ENCODE measurements at places on chromosomes 2 and 18. TPM values are rescaled to one million over a fixed set of nuclear protein-coding genes. Genes with fewer than 3 reads are reported as not detected.
A peak's percentile ranks its signal among the peaks of the same experiment; 100 is the strongest.

GRCh38 chr2:231364961-231365810 is 30.3 kb upstream of the B3GNT7 start:
- peak; percentile 63 for DNase-seq

DNA sequence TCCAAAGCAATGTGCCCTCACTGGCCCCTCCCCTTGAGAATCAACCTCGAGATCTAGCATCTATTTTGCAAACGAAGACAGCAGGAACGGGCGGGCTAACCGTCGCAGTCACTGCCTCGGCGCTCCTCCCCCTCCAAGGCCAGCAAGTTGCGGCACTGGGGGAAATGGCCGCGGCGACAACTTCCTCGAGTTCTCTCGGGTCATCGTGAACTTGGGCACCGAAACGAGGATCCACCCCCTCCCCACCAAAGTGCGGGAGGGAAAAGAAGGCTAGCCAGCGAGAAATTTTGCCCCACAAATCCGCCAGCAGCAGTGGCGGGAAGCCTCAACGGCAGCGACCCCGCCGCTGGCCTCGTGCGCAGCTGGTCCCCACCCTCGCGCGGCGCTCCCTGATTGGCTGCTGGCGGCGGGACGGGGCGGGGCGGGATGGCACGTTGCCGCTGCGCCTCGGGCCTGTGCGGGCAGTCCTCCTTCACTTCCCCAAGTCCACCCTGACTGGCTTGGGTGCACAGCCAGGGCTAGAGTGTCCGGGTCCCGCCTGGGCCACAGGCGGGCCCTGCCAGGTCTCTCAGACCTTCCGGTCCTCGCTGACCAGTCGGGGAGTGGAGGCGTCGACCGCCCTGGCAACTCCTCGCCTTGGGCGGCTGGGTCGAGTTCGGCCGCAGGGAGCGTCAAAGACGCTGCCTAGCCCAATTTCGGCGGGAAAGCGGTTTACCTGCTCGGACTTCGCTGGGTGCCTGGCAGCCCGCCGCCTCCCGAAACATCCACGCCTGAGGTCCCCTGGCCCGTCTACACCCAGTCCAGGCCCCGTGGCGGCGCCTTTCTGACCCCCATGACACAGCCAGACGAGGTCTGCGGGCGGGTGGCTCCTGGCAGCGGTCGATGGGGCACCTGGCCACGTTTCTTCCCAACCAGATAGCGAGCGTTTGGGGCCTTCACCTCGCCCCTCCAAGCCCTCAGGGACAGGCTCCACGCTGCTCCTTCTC is at the start of gene BOLL:
Gene BOLL (minus strand): TSS at position 364 of the 986 bp plus-strand sequence. CDS start 3,469 bp downstream, outside the sequence.
- no peak for DNase-seq

- no peak for DNase-seq
Observed at GRCh38 chr18:78816114-78816513, 163.5 kb upstream of the SALL3 start.

The HOXD12 gene
- total RNA-seq: not detected

Measured in transverse colon (tissue), 4 donors.